ENCODE measurements at places on chromosomes 1 and 21.

GRCh38 chr21:45655124-45655523 is 11.6 kb downstream of the PCBP3 start:
- DNase-seq = no peak

DNA sequence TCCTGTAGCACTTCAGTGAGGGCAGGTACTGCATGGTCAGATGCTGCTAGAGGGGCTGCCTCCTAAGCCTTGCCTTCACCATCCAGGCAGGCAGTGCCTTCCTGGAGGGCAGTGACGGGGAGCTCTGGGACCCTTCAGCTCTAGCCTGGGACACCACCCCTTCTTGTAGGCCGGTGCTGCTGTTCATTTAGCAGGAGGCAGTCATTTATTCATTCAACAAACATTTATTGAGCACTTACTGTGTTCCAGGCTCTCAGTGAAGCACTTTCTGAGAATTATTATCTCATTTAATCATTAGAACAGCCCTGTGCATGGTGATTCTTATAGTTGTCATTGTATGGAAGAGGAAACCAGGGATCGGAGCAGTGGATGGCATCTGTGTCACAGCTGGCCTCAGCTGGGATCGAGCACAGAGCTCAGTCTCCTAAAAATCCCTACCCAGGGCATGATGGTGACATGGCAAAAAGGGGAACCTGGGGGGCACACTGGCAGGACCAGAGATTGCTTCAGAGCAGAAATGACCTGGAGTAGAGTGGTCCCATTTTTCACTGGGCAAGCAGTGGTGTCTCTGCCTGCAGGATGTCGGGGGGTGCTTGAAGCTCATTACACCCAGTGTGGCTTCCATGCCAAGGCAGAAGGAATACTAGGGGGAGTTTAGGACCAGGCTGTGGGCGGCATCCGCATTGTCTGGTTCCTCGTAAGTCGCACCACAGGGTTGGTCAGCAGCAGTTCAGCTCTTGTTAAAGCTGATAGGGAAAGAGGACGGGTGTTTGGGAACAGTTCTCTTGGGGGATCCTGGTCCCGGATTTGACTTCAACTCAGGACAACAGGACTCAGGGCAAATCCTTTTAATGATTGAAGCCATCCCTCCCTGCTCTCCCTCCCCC is 28.8 kb downstream of the ARHGEF10L start:
- DNase-seq = no peak

DNA sequence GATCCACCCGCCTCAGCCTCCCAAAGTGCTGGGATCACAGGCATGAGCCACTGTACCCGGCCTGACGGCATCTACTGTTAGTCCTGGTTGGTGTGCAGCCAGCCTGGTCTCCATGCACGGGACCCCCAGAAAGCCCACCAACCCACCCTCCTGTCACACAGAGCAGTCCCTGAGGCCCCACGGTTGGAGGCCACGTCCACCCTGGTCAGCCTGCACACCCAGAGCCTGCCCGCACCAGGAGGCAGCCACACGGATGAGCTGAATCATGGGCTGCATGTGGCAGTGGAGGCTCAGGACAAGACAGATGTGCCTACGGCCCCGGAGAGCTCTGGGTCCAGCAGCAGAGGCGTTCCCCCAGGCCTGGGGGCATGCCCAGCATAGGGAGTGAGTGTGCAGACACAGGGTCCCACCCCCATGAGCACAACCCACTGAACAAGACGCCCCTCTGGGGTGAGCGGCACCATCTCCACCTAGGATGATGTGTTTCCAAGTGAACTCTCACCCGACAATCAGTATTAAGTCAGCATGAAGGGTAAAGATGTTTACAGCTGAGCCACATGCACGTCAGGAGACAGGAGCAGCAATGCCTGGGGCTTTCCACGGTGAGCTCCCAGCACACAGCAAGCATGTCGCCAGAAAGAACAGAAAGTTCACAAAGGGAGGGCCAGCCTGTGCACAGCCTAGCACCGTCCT is 102.1 kb downstream of the WDR4 start:
- DNase-seq = no peak

DNA sequence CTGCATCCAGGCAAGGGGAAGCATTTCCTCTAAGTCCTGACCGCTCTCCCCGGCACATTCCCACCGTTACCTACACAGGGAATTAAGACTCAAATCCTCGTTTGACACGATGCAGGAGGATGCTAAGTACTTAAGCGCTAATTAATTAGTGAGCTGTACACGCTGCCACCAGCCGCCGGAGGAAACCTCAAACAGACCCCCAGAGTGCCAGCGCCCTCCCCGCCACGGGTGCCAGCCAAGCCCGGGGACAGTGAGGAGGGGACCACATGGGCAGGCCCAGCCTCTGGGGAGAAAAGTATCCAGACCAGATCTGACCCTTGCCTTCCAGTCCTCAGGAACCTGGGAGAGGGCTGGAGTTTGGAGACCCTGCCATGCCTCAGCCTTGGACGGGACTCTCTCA is 17.4 kb upstream of the CASZ1 start:
- no peak for DNase-seq

- DNase-seq = no peak
These were observed 32.4 kb upstream of the PPP1R15B start for GRCh38 chr1:204443871-204444581.

GRCh38 chr1:168390271-168390670 is 109.6 kb downstream of the TBX19 start:
- DNase-seq = no peak

GRCh38 chr21:42223826-42224575 is 5.1 kb downstream of the ABCG1 start:
- DNase-seq = no peak

GRCh38 chr1:224558904-224559303 is 57.2 kb upstream of the CNIH3 start:
- no peak for DNase-seq

DNA sequence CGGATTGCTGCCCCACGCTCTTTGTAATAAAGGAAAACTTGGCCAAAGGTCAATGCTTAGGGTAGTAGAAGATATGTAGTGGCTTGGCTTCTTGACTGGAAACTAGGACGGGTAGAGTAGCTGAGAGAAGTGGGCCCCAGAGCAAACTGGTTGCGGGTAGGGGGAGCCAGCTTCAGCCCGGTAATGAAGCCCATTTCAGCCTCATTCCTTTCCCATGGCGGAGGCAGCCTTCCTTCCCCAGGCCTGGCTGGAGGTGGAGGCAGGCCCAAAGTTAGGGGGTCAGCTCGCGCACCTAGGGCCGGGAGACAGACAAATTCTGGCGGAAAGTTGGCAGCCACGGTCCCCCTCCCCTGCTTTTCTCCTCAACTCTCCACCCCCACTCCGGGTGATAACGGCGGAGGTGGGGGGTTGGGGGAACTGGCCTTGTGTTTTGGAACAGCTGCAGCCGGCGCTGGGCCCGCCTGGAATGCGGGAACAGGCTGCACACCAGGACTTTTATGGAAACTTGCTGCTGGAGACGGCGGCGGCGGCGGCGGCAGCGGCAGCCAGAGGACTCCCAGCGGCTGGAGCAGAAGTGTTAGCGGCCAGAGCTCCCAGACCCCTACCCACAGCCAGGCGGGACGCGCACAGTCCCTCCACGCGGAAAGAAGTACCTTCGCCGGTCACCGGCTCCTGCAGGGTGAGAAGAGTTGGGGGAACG is at the start of gene NEXN:
Gene NEXN (plus strand): TSS at position 544 of the 700 bp plus-strand sequence. CDS start 27,483 bp downstream, outside the sequence.
- DNase-seq = no peak

DNA sequence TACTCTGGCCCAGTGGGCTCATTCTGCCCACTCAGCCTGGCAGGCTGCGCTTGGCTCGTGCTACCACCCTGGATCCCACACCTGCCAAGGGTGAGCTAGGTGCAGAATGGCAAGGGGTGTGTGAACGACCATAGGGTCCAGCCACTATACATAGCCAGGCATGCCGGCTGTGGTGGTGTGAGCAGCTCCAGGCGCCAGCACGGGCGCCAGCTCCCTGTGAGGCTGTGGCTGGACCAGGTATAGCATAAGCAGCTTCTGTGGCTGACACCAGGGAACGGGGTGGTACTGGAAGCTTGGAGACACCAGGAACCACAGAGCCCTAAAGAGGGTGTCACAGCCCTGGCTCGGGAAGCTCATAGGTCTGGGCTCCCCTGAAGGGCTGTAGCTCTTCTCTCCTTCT is 18.6 kb downstream of the CCDC18 start:
- DNase-seq = no peak

- DNase-seq = no peak
These were observed 22.8 kb downstream of the RCOR3 start for GRCh38 chr1:211282023-211282373.

DNA sequence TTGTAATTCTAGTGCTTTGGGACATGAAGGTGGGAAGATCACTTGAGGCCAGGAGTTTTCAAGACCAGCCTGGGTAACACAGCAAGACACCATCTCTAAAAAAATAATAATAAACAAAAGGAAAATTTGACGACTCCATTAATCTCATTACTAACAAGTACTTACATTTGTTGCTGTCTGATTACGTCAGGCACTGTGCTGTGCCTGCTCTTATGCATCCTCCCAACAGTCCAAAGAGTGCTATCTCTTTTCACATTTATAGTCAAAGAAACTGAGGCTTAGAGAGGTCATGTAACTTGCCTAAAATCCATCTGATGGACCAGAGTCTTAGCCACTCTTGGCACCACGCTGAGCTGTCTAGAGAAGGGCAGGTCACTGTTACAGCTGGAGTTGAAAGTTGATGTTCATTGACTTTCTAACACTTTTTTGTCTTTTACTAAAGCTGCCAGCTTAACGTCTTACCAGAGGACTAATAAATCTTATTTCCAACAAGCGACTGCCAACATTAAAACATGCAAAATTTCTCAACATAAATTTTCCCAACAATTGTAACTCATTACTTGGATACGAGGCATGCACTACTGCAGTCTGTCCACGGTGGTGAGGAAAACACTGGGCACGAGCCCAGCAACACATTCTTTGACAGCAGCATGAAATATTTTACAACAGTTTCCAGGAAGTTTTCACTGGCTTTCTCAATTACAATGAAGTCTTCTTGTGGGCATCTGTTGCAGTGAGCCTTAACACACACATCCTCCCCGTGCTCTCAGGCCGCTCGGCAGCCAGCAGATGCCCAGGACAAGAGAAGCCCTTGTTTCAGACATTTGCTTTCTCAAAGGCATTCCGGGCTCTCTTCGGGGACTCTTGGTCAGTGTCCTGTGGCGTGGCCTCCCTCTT is 262.9 kb upstream of the PROX1 start:
- no peak for DNase-seq

GRCh38 chr1:228066891-228067654 is 15.4 kb upstream of the ARF1 start:
- no peak for DNase-seq

DNA sequence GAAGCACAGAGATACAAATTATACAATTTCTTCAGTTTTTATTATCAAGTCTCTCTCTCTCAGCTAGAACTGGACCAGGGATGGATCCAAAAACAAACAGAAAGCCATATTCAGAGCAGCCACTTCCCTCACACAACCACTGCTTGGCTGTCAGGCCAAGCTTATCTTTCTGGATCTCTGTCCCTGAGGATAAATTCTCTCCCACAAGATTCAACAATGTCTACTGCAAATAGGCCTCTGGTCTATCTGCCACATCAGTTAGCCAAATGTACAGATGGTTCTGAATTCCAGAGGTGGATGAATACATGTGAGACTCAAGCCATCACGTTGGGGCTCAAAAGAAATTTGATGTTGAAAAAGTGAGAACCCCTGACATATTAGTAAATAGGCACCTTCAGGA is 350.9 kb downstream of the LTN1 start:
- no peak for DNase-seq

All from stimulated activated CD4-positive, alpha-beta T cell treated with anti-CD3 and anti-CD28 coated beads, Interleukin-2, amount 100 ng/mL, for 4 hours (primary cell).